ENCODE measurements at places on chromosomes 2 and 18. TPM values are rescaled to one million over a fixed set of nuclear protein-coding genes. Genes with fewer than 3 reads are reported as not detected.

The VIT gene
- total RNA-seq: 4.5 TPM

The ANKRD36B gene
- 6.3 TPM for total RNA-seq

The SERPINB12 gene
- not detected for total RNA-seq

The SDC1 gene
- total RNA-seq: 475 TPM

The ITGA4 gene
- total RNA-seq: 9.0 TPM

DNA sequence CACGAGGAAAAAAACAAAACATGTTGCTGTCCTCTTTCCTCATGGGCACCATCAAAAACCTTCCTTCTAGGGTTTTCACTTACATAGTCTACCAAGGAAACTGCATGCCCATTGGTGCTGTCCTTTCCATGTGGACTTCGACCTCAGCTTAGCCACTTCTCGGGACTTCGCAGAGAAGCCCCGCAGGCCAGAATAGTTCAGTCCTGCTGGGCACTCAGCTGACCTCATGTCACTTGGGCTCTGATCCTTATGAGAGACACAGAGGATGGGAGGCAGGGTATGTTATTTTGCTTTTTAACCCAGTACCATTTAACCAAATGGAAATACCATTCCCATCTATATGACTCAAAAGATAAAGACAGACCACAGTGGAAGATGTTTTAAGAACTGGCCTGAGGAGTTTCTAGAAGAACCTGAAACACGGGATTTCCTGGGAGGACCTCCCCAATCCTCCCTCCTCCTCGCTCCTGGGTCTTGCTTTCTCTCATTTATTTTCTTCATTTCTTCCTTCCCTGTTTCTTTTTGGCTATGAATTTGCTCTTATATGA lies 28.4 kb downstream of the AAK1 start:
- no peak for DNase-seq

- DNase-seq: no peak
Measured at GRCh38 chr18:54878159-54878622, 49.9 kb downstream of the RAB27B start.
